ENCODE measurements at places on chromosomes 12 and 14.

DNA sequence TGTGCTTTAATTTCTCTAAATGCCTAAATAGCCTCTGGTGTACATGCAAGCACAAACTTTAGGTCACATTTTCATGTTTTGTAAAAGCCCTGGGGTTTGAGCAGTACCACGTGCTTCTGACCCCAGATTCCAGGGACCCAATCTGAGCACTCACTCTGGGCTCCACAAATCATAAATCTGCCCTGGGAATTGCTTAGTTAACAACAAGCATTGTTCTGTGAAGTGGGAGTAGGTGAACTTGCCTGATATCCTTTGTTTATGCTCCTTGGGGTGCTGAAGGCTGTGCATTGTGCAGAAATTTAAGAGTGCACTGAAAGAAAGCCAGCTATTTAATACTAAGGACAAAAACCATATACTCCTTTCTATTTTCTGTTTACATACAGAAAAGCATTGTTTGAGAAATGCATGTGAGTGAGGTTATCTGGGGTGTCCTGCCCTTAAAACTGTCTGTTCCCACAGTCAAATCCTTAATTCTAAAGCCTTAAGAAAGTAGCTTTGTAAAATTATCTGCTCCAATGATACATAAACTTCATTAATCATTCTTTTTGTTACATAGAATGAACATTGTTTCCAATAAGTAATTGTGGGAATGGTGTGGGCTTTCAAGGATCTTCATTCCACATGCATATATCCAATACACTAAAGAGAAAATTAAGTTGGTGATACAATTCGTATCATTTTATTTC, 258.6 kb upstream of the NPAS3 start:
- no peak for DNase-seq

DNA sequence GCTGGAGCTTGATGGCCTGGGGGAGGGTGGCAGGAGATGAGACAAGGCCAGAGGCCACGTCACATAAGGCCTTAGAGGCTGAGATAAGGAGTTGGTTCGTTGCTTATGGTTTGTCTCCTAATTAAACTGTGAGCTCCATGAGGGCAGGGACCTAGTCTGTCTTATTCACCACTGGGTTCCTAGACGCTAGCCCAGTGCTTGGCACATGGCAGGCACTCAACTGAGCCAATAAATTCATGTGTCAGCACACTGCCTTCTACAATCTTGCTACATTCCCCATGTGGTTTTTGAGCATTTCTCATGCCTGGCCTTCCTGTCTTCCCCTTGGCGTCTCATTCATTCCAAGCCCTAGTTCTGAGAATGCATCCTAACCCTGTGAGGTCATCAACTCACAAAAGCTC, 92.5 kb upstream of the MED13L start:
- no peak for DNase-seq

DNA sequence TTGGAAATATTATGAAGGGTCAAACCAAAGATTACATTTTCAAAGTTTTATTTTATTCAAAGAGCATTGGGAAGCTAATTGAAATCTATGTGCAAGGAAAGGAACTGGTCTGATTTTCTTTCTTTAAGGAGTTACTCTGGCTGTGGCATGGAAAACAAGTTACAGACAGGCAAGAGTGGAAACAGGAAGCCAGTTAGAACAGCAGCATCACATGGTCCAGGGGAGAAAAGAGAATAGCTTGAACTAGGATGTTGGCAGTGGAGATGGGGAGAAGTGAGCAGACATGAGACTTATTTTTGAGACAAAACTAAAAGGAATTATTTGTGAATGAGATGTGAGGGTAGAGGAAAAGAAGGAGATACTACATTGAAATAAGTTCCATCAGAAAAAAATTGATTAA, 3.4 kb downstream of the OR11G2 start:
- no peak for DNase-seq

- DNase-seq, result no peak
Observed at GRCh38 chr14:82911930-82912329, 1378.3 kb upstream of the SEL1L start.

DNA sequence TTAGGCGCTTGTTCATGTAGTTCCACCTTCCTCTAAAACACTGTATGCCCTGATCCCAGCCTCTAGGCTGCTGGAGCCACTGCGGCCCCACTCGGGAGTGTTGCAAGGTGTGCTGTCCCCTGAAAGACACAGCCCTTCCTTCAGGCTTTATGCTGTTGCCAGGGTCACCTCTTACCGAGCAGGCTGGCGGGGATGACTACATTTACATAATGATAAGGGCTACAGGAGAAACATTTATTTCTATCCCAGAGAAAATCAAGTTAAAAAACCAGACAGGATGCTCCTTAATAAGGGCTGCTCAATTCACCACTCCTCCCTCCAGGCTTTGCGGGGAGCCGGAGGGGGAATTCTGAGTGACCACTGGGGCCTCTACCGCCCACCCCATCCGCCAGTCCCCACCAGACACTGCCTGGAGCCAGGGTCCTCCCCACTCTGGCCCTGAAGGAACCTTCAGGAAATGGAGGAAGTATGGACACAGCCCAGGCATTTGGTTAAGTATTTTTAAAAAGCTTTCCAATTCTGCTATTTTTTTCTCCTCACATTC, 200.6 kb downstream of the TTC7B start:
- DNase-seq, result no peak

- DNase-seq, result no peak
Observed at GRCh38 chr12:28795311-28795710, 353.8 kb upstream of the FAR2 start.

GRCh38 chr12:51127050-51127729, 43.8 kb upstream of the CSRNP2 start:
- no peak for DNase-seq

GRCh38 chr12:12020762-12021161, 50.0 kb upstream of the BCL2L14 start:
- DNase-seq, result no peak

DNA sequence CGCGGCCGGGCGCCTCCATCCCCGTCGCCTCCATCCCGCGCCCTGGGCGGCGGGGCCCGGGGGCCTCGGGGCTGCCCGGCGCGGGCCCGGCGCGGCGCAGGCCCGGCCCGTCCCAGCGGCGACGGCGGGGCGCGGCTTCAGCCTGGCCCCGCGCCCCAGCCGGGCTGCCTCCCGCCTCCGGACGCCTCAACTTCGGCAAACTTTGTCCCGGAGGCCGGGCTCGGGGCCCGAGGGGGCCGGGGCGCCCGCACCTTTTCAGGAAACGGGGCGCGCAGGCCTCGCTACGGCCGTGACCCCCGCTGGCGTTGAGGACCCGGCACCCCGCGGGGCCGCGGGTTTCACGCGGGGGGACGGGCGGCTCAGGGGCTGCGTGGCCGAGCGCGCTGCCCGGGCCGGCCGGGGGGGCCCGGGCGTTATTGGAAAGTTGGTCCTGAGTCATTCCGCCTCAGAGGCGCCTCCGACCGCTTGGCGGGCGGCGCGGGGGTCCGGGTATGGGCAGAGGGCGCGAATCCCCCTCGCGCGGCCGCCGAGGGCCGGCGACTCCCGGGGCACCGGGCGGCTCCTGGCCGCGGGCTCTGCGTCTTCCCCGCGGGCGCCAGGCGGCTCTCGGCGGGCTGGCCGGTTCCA, 575 bp downstream of the TRAF3 start:
- no peak for DNase-seq

DNA sequence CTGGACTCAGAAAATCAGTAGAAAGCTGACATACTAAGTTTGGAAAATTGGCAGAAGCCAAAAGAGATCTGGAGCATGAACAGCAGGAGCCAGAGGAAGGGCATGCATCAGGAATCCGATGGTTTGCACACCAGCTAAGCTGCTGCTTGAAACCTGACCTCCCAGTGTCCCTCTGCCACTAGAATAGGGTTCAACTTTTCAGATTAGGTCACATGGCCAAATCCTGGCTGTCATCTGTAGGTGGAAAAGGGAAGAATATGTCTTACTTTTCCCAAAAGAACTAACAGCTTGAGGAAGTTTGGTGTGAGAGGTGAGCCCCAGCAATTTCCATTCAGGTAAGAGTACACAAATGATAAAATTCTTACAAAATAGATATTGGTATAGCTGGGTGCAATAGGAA, 732.6 kb downstream of the RERGL start:
- DNase-seq, result no peak
